Suppressor macrophage treated with lipopolysaccharide for 1 hour (primary cell): ENCODE measurements at places on chromosomes 5 and 9.
A peak's percentile ranks its signal among the peaks of the same experiment; 100 is the strongest.

DNA sequence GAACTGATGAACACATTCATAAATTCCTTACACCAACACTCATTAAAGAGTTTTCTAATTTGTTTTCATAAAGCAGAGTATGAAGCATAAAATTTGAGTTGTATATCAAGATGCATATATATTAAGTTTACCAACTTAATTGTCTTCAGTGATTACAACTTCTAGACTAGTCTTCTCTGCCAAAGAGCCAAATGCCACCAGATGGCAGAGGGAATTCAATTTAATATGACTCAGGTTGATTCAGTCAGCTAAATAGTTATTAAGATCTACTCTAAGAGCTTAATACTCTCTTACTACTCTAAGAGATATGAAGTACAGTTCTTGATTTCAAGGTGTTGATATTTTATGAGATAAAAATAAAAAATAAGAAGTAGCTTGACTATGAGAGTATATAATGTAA, 53.4 kb downstream of the CDH10 start:
- DNase-seq: no peak

DNA sequence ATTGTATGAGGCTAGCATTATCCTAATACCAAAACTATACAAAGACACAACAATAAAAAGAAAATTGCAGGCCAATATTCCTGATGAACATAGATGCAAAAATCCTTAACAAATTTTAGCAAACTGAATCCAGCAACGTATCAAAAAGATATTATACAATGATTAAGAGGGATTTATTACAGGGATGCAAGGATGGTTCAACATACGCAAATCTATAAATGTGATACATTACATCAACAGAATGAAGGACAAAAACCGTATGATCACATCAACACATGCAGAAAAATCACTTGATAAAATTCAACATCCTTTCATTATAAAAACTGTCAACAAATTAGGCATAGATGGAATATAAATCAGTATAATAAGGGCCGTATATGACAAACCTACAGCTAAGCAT, 27.1 kb upstream of the ARL15 start:
- no peak for DNase-seq

DNA sequence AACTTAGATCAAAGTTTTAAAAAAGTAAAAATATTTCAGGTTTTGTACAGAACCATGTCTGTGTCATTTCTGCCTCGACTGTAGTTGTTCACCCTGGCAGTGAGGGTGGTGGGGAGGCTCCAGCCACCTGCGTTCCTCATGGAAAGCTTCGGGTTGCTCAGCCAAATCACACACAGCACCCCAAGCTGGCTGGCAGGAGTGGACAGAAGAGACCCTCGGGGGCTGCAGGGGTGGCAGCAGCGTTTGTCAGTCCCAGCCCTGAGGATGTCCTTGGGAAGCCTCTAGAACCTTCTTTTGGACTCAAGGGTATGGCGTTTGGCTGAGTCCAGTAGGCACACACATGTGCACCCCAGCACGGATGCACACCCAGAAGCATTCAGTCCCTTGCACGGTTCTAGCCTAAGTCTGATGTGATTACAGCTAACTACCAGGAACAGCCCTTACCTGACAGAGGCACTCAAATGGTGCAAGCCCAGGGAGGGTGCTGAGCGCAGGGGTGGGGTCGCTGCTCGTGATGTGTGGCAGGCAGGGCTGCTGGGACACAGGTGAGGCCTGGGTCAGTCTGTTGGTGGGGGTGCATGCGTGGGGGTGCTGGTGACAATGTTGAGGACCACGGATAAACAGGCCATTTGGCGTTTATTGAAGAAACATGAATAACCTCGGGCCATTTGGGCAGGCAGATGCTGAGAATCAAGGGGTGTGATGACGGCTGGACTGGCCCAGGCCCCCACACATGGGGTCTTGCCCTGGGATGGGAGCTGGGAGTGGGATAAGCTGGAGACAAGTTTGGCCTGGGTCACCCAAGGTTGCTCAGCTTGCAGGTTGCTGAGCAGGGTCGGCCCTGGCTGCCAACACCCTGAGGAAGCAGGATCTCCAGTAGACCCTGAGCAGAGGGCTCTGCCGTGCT, 103.4 kb downstream of the PHF2 start:
- no peak for DNase-seq

GRCh38 chr5:79864364-79864763, 126.7 kb downstream of the MTX3 start:
- DNase-seq: no peak

DNA sequence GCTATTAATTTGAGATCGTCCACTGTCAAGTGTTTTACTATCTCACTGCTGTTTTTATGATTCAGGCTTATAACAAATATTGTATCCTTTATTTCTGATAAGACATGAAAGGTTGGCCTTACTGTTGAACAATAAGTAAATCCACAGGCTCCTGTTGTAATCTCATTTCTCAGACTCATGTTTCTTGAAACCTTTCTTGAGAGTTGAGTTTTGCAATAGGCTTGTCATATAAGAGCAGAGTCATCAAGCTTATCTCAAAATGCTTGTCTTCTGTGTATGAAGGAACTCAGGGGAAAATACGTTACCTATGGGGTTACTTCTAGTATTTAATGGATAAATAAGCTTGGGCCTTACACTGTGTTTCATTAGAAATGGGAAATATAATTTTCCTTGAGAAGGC, 9.2 kb upstream of the TLX3 start:
- DNase-seq: no peak

- no peak for DNase-seq
These were observed 1.6 kb downstream of the DNLZ start for GRCh38 chr9:136361754-136362449.

GRCh38 chr9:78468231-78468630, 171.3 kb downstream of the PSAT1 start:
- DNase-seq: no peak

- DNase-seq: no peak
These were observed 133.5 kb upstream of the LPCAT1 start for GRCh38 chr5:1657161-1657741.

GRCh38 chr5:86757824-86758223, 140.1 kb downstream of the COX7C start:
- no peak for DNase-seq

DNA sequence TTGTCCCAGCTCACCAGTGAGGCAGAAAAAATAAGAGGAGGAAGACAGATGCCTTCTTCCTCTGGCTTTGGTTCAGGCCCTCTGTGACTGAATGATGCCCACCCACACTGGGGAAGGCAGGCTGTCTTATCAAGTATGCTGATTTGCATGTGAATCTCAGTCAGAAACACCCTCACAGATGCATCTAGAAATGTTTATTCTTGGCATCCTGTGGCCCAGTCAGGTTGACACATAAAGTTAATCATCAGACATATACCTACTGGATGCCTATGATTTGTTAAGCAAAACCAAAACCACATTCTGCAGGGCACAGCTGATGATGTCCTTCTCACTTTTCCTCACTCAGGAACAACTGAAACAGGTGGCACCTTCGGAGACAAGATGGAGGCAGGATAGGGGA, 243.4 kb upstream of the KCNN2 start:
- no peak for DNase-seq

DNA sequence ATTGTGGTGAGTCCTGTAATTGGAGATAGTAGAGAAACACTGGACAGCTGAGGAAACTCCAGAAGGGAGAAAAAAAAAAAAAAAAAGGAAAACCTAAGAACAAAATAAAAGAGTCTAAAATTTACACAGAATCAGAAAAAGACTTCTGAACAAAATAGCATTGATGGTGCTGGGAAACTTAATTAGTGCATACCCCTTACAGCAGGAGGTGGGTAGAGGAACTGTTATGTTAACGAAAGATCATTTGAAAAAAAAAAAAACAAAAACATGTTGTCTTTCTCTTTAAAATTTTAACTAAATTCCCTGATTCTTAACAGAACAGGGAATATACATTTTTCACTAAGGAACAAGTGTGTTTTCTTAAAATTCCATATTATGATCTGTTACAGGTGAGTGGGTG, 11.6 kb upstream of the MTX3 start:
- no peak for DNase-seq

DNA sequence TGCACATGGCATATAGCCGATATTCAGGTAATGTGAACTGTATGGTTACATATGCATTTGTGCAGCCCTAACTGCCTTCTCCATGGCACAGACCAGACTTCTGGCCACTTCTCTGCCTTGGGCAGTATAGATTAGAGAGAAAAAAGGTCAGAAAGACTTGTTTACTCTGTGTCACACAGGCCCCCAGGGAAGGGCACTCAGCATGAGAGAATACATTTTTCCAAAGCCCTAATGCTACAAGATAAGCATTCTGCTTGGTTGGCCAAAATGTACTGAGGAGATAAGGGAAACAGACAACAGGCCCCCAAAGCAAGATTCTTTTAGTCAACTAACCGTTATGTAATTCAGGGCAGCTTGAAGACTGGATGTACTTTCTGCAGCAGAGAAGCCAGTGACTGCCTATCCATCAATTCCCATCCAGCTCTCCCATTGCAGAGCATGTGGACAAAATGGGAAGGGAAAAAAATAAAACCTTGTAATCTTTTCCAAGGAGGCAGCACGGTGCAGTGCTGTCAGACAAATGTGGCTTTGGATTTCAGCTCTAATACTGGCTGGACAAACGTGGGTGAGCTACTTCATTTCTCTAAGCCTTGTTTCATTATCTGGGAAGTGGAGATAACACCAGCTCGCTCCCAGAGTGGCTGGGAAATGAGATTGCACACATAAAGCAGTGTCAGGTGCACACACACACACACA, 205.9 kb downstream of the NSG2 start:
- no peak for DNase-seq

GRCh38 chr5:119353686-119354366, 2.0 kb upstream of the TNFAIP8 start:
- DNase-seq: no peak

DNA sequence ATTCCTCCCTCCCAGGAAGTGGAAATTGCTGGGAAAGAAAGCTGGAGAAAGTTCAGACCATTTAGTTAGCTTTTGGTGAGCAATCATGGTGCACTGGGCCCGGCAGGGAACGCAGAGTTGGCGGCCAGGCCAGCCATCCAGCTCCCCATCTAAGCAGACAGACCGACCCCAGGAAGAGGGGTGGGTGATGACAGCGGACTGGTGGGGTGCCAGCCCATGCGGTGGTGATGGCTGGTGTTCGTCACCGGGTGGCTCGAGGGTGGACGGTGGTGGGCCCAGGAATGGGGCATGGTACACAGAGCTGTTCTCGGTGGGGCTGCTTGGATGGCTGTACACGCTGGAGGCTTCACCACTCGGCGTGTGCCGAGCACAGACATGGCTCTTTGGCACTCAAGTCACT, 85.6 kb upstream of the ARAP3 start:
- DNase-seq: no peak

DNA sequence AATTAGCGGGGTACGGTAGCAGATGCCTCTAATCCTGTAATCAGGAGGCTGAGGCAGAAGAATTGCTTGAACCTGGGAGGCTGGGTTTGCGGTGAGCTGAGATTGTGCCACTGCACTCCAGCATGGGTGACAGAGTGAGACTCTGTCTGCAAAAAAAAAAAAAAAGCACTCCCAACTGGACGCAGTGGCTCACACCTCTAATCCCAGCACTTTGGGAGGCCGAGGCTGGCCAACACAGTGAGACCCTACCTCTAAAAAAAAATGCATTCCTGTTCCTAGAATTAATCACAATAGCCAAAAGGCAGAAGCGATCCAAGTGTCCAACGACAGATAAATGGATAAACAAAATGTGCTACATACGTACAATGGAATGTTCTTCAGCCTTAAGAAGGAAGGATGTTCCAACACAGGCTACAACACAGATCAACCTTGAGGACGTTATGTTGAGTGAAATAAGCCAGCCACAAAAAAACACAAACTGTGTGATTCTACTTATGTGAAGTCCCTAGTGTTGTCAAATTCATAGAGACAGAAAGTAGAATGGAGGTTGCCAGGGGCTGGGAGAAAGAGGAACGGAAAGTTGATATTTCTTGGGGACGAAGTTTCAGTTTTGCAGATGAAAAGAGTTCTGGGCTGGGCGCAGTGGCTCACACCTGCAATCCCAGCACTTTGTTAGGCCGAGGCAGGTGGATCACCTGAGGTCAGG, 13.8 kb downstream of the FAM78A start:
- DNase-seq: peak; percentile 78

- no peak for DNase-seq
These were observed 14.6 kb upstream of the PPP2CA start for GRCh38 chr5:134240421-134240962.

- DNase-seq: no peak
These were observed 3.8 kb upstream of the TJP2 start for GRCh38 chr9:69170231-69170630.

DNA sequence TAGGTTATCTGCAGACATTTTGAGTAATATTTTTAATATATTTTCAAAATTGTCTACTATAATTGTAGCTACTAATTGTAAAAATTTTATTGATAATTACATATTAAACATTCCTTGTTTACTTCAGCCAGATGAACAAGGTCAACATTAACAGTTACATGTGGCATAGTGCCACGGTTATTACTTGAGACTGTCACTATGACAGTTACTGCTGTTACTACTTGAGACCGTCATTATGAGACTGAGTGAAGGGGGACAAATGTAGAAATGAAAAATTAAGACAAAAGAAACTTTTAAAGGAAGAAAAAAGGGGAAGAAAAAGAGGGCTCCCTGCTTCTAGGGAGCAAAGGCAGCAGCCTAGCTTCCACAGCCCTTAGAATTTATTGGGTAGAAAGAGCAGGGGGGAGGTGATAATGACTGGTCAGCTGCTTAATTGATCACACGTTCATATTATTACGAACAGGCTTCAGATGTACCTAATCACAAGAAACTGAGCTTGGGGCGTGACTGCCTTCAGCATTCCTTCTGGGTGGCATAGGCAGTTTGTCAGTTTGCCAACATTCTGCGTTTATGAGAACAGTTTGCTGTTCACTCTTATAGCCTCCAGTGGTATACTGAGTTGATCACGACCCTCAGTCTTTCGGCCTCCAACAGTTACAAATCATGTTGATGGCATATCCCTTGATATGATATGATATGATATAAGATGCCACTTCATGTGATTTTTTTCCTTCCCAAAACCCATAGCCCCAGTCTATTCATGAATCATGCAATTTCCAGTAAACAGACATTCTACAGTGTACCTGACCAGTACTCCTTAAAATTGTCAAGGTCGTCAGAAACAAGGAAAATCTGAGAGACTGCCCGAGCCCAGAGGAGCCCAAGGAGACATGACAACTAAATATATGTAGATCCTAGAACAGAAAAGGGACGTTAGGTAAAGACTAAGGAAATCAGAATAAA, 13.1 kb downstream of the MARCHF6 start:
- no peak for DNase-seq

DNA sequence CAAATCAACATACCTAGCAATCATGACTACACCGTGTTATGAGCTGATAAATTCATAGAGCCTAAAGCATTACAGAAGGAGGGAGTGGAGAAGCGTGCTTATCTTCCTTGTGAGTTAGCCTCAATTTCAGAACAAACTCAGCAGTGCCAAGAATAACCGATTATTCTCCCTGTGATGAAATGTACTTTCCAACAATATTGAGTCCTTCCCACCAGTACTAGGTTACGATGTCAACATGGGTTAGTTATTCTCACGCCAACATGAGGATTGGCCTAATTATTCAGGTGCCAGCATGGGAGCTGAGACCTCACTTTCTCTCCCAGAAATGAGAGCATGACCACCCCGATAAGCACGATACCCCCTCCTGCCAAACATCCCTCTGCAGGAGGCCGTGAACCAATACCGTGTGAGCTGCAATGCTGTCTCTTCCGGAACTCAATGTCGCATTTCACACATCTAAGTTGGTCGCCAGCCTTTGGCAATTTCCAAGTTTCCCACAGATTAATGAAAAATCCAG, 193.7 kb downstream of the ENC1 start:
- DNase-seq: no peak

- DNase-seq: no peak
These were observed 302.9 kb downstream of the NSG2 start for GRCh38 chr5:174348311-174348981.

GRCh38 chr5:150797384-150797783, 18.8 kb downstream of the SMIM3 start:
- no peak for DNase-seq
